ENCODE measurements at places on chromosomes 16 and 17. TPM values are rescaled to one million over a fixed set of nuclear protein-coding genes. Genes with fewer than 3 reads are reported as not detected.

DNA sequence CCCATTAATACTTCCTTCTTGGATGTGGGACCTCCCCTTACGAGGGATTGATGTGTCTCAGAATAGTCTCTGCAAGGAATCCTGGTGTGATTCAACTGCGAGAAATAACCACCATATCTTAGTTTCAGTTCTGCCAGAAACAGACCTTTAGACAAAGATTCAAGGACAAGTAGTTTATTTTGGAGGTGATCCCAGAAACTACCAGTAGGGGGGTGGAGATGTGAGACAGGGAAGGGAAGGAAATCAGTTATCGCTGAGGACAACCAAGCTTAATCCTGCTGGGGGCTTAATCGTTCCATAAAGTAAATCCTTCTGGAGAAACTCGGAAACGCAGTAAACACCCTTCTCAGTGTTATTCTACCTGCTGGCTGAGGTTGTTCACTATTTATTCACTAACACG lies 5.0 kb upstream of the SDR42E1 start:
- DNase-seq: peak; percentile 66

DNA sequence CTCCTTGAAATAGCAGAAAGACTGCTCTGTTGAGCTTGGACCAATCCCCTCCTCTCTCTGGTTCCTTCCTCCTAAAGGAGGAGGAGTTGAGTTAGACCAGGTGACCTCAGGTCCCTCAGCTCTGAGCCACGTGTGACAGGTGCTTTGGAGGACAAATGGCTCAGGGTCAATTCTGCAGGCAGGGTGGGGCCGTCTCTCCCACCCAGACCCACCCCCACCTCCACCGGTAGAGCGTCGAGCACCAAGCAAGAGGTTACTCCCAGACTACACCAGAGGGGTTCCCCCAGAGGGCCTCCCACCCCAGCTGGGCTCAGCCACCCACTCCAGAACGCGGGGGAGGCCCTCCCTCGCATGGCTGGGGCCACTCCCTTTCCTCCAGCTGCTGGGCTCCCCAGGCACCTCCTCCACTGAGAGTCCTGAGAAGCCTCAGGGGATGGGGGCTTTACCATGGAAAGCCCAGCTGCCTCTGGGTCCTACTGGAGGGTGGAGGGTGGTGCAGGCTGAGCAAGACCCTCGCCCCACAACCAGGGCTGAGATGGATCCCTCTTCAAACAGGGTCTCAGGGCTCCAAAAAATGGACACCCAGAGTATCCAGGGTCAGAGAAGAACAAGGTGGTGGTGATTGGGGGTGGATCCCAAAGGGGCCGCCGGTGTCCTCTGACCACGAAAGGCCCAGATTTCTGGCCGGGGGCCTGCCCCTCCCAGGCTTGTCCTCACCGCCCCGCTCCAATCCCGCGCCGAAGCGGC lies 7.6 kb downstream of the MYO1C start:
- peak; percentile 73 for DNase-seq

DNA sequence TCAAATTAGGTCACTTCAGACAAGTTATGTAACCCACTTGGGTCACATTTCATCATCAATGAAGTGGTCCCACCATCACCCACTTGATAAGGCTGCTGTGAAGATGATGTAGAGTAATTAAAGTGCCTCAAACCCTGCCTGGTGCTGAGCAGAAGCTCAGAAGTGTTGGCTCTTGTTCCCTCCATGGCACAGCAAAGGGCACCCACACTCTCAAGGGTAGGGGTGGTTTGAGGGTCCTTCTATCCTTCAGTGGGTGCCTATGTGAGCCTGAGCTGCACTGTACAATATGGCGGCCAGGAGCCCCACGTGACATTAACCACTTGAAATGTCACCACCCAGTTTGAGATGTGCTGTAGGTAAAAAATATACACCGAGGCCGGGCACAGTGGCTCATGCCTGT lies 71.5 kb downstream of the CYTH1 start:
- no peak for DNase-seq

- DNase-seq: peak; percentile 95
Observed at GRCh38 chr17:43760254-43760852, 1.8 kb upstream of the SOST start.

The SHCBP1 gene
- polyA plus RNA-seq: 4.7 TPM

The TSNAXIP1 gene
- 3.0 TPM for polyA plus RNA-seq

The KIF19 gene
- not detected for polyA plus RNA-seq
